Frontal cortex (tissue), 4 donors: ENCODE measurements at places on chromosomes 6 and 20.

GRCh38 chr6:41073968-41074691 is 1.4 kb downstream of the NFYA start:
- no peak for DNase-seq

DNA sequence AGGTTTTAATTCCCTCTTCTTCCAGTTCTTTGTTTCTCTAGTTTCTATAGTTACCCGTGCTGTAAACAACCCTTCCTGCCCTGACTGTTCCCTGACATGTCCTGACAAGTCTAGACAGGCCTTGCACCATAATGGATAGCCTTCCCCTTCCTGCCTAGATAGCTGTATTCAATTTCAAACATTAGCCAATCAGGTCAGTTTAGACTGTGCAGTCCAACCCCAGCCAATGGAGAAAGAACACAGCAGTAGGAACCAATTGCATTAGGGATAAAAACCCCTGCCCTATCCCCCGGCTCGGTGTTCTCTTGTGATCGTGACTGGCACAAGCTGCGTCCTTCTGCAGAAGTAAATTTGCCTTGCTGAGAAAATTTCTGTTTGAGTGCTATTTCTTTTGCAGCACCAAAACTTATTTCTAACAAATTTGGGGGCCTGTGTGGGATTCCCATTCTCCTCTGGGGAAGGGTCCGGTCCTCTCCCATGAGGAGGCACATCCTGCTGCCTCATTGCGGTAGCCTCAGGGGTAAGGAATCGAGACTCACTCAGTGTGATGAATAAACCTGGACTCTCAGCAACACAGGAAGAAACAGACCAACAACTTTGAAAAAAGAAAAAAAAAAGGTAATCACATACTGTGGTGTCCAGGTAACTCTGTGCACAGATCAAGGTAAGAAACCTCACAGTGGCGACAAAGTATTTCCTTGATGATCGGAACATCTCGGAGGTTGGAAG is 248.7 kb upstream of the ECI2 start:
- no peak for DNase-seq

DNA sequence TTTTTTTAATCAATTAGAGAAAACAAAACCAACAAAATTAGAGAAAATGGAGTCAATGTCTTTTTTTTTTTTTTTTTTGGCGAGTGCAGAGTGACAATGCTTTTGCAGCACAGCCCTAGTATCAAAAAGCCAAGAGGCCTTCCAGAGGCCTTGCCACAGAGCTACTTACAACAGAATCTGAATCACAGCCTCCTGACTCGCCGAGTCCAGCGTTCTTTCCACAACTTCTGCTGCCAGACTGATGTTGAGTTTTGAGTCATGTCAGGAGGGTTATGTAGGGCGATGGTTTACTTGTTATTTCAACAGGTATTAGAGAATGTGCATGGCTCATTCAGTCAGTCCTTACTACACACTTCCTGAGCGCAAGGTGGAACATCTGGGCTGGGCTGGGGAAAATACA is 88.6 kb downstream of the FNDC1 start:
- DNase-seq, result no peak

DNA sequence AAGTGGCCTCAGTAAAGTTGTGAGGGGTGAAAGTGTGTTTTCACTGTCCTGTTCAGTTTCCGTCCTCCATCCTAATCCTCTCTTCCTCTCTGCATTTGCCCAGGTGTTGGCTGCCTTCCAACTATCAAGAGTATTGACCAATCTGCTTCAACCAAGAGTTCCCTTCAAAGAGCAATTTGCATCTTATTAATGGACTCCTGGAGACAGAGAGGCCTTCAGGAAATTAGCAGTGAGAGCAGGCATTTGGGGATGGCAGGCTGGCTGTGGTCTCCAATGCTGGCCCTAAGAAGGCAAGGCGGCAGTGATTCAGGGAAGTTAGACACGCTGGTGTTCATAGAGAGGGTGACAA is 77.2 kb downstream of the GPR6 start:
- no peak for DNase-seq

- no peak for DNase-seq
Observed at GRCh38 chr6:139903411-139904157, 529.1 kb upstream of the CITED2 start.

- no peak for DNase-seq
Observed at GRCh38 chr20:63212393-63212730, 3.6 kb downstream of the YTHDF1 start.

DNA sequence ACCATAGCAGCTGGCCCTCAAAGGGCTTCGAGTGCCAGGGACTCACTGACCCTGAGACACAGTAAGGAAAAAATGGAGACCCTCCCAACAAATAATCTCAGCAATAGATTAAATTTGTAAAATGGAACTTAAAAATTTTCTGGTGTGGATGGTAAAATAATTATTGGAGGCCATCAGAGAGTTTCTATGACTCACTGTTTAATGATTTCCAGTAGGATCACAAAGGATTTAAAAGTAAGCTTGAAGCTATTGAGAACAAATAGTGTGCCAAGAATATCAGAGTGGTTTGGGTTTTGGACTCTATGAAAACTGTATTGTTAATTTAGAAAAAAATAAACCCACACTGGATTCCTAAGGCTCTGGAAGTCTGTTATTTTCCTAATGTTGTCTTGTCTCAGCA is 115.2 kb upstream of the AKIRIN2 start:
- DNase-seq, result no peak
